ENCODE measurements at places on chromosomes 6 and 20. TPM values are rescaled to one million over a fixed set of nuclear protein-coding genes. Genes with fewer than 3 reads are reported as not detected.

DNA sequence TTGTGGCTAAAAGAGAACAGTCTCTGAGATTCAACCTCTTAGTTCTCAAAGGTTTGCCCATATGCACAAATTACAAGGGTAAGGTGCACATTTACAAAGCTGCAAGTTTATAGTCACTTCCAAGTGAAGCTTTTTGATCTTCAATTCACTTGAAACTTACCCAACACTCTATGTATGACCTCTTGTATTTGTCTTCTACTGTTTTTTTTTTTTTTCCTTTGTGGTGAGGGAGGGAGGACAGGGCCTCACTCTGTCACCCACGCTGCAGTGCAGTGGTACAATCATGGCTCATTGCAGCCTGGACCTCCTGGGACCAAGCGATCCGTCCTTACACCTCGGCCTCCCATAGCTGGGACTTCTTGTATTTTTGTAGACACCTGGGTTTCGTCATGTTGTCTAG is 4.5 kb upstream of the FOXO3 start:
- DNase-seq = no peak

- DNase-seq = no peak
These were observed 80.1 kb upstream of the NXT1 start for GRCh38 chr20:23270382-23270911.

CALHM6 gene
- 4.7 TPM for polyA plus RNA-seq

MATN4 gene
- 0.59 TPM for polyA plus RNA-seq

DNA sequence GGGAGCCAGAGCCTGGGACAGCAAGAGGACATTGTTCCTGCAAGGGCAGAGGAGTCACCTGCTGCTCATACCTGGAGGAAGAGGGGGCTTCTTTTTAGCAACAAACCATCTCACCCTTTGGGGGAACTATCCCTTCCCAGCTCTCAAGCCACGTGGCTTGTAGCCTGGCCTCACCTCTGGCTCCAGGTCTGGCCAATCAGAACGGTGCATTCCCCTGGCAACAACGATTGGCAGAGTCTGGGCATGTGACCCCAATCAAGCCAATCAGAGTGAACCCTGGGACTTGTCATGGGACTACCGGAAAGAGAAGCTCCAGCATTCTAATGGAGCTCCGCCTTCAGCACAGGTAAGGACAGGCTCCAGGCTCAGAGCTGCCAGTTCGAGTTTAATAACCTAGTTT is 33.6 kb downstream of the KCNB1 start:
- DNase-seq = no peak

- no peak for DNase-seq
These were observed 9.7 kb upstream of the NPEPL1 start for GRCh38 chr20:58682656-58683531.

DNA sequence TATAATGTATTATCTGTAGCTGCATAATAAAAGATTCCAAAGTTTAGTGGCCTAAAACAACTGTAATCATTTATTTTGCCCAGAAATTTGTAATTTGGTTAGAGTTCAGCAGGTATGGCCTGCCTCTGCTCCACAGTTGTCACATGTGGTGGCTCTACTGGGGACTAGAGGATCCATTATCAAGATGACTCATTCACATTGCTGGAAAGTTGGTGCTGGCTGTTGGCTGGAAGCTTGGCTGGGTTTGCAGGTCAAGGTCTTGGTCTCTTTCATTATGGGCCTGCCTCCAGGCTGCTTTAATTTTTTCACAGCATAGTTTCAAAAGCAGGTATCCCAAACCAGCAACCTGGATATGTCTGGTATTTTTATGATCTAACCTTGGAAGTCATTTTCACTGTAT is 17.6 kb downstream of the TRDN start:
- DNase-seq = no peak

DNA sequence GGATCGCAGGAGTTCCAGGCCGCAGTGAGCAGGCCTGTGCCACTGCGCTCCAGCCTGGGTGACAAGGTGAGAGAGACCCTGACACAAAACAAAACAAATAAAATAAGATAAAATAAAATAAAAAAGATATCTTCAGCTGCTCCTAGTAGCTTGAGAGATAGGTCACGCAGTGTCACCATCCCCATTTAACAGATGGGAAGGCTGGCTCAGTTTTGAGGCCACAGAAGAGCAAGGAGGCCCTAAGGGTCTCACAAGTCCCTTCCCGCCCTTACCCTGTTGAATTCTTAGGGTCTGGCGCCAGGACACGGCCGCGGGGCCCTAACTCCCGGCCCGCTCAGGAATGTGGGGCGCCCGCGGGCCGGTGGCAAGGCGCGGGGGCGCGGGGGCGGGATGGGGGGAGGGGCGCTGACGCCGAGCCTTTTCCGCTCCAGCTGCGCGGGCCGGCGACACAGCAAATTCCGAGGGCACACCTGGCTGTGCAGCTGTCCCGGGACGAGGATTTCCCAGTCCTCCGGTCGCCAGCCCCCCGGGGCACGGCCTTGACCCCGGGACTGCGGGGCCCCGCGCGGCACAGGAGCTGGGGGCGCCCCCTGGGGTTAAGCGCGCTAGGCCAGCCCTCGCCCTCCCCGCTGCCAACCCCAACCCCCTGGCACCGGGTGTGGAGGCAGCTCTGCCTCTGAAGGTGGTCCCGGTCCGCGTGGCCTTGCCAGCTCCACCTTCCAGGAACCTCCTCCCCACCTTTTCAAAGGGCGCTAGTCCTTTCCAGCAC is 10.3 kb upstream of the R3HDML start:
- DNase-seq = no peak

- no peak for DNase-seq
These were observed 48.6 kb downstream of the CDH4 start for GRCh38 chr20:61300709-61301108.

CABLES2 gene
- polyA plus RNA-seq = 4.8 TPM

SAMD3 gene
- polyA plus RNA-seq = 4.4 TPM

DNA sequence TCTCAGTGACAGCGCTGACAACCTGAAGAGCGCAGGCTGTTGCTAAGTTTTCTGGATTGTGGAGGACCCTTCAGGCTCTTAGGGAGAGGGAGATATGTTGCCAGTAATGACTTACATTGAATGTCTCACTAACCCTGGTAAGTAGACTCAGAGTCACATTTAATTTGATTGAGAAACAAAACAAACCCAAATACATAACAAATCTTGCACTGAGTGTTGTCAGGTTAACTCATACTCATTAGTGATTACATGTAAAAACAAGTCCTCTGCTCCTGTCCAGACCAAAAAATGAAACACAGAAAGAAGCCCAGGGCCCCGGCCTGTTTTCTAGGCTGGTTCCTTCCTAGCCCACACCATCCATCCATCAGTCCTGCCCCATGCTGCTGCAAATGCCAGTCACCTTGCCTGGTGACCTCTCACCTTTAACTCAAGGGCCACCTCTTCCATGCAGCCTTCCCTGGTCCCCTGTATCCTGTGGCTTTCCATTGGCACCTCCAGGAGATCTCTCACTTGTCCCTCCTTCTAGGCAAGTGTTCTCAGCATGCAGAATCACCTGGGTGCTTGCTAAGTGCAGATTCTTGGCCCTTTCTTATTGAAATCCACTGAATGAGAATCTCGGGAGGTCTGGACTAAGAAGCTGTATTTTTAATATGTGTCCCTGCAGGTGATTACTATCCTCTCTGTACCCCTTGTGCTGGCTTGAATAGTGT is 34.7 kb upstream of the ERVFRD-1 start:
- DNase-seq = no peak

ESF1 gene
- 18.4 TPM for polyA plus RNA-seq

HLA-DPA1 gene
- 12.8 TPM for polyA plus RNA-seq

CAP2 gene
- 153 TPM for polyA plus RNA-seq

DNA sequence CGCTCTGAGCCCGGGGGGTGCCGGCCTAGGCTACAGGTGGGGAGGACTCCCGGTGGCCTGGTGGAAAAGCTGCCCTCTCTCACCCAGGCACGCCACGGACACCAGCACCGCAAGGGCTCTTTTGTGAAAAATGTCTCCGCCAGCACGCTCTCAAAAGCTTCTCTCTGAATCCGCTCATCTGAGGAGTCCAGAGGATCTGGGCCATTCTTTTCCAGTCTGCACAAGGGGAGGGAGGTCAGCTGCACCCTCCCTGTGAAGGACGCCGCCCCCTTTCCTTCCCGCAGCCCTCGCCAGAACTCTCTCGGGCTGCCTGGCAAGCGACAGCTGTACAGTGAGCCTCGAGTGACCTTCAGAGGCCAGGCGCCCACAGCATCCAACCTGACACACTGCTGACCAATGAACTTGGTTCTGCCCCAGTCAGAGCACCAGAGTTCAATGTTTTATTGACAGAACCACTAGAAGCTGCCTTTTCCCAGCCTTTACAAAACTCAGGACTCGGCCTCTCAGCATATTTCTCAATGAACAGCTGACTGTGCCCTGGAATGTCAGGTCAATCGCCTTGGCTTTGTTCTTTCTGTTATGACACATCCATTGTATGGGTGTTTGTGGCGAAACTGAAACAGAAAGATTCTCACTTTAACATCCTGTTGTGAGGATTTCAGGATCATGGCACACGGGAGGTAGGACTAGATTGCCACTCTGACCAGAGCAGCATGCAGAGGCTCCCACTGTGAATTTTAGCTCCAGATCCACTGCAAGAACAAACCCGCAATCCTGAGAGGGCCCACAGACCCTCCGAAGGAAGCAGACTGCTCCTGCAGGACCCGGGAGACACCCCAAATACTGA is 26.7 kb downstream of the SERPINB9 start:
- peak; percentile 85 for DNase-seq

GRCh38 chr6:26130581-26131249 is 43.5 kb downstream of the HFE start:
- no peak for DNase-seq

ERVFRD-1 gene
- 0.17 TPM for polyA plus RNA-seq

DNA sequence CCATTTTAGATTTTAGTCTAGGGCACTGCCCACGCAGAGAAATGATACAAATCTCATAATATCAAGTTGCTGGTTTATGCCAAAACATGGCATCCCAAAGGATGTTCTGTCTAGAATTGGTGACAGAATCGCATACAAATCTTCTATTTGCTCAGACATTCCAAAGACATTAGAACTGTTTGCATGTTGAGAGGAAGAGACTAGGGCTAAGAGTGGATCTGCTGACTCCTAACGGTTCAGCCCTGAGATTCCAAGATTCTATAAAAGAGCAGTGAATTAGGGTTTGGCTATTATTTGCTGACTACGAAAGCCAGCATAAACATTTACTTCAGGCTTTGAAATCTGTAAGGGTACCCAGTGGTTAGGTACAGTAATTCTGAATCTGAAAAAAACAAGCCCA is 3.6 kb downstream of the EPB41L2 start:
- DNase-seq = no peak

DNA sequence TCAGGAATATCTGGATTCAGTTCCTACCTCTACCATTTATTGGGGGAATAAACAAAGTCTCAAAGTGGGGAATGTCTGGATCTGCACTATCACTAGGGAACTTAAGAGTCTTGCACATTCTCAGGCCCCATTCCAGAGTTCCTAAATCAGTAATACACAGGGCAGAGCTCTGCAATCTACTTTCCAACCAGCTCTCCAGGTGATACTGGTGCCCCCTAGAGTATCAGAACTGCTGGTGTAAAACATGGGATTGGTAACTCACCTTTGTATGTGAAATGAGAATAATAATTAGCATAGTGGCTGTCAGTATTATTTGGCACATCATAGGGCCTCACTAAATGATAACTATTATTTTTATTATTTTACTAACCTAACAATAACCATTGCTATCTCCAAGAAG is 278.8 kb upstream of the IMPG1 start:
- no peak for DNase-seq

DNA sequence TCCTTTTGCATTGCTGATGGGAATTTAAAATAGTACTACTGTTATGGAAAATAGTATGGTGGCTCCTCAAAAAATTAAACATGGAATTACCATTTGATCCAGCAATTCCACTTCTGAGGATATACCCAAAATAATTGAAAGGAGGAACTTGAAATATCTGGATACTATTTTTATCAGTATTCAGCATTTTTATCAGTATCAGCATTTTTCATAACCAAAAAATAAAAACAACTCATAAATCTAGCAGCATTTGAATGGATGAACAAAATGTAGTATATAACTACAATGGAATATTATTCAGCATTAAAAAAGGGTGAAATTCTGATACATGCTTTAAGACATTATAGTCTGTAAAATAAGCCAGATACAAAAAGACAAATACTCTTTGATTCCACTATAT is 763.4 kb upstream of the MAN1A1 start:
- DNase-seq = no peak

DNA sequence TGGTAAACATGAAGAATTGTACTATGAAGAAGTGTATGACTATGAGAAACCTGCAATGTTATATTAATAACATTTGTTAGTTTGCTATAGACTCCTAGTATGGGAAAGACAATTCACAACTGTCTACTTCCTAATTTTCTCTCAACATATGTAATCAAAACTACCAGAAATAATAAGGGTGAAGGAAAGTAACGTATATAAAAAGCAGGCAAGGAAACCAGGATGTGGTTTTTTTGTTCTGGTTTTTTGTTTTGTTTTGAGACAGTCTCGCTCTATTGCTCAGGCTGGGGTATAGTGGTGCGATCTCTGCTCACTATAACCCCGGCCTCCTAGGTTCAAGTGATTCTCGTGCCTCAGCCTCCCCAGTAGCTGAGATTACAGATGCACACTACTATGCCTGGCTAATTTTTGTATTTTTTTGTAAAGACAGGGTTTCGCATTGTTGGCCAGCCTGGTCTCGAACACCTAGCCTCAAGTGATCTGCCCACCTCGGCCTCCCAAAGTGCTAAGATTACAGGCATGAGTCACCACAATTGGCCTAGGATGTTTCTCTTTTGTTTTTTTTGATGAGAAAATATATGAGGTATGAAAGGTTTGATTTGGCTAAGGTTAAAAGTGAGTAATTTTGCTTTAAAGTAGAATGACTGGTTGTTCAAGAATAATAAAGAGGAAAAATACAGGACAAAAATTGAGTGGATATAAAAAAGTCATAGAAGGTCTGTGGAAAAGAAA is 83.1 kb downstream of the PTCHD4 start:
- DNase-seq = no peak

TUBB2B gene
- polyA plus RNA-seq = 56.1 TPM

- no peak for DNase-seq
These were observed 21.8 kb downstream of the SLC35F1 start for GRCh38 chr6:117928833-117929232.

DNA sequence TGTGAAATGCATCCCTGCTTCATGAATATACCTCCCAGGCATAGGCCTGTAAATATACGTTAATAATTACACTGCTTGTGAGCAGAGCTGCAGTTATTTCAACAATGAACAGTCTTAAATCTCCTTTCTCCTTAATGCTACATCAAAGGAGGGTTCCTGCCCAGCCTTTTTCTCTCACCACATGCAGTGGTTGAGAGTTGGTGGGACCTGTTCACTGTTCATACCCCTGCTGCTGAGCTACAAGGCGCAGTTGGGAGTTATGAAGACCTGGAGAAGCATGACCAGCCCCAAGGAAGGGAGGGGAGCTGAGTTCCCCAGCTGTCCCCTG is 111.9 kb upstream of the FOXQ1 start:
- DNase-seq = no peak

GRCh38 chr6:13259393-13259792 is 68.9 kb downstream of the TBC1D7 start:
- no peak for DNase-seq
